Liver (tissue), 10 donors: ENCODE measurements at places on chromosomes 12 and 14. TPM values are rescaled to one million over a fixed set of nuclear protein-coding genes. Genes with fewer than 3 reads are reported as not detected.

DNA sequence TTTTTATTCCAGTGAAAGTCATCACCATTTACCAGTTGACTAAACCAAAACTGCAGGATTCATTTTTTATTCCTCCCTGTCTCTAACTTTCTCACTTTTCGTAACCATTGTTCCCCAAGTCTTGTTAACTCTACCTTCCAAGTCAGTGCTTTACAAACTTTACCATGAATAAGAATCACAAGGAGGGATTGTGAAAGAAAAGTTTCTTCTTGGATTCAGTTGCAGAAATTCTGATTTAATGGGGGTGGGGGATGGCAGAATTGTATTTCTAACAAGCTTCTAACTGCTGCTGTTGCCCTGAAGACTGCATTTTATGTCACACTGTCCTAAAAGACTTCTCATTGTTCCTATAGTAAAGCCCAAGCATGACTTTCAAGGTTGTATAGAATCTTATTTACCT, 5.0 kb upstream of the RAB21 start:
- no peak for DNase-seq

DNA sequence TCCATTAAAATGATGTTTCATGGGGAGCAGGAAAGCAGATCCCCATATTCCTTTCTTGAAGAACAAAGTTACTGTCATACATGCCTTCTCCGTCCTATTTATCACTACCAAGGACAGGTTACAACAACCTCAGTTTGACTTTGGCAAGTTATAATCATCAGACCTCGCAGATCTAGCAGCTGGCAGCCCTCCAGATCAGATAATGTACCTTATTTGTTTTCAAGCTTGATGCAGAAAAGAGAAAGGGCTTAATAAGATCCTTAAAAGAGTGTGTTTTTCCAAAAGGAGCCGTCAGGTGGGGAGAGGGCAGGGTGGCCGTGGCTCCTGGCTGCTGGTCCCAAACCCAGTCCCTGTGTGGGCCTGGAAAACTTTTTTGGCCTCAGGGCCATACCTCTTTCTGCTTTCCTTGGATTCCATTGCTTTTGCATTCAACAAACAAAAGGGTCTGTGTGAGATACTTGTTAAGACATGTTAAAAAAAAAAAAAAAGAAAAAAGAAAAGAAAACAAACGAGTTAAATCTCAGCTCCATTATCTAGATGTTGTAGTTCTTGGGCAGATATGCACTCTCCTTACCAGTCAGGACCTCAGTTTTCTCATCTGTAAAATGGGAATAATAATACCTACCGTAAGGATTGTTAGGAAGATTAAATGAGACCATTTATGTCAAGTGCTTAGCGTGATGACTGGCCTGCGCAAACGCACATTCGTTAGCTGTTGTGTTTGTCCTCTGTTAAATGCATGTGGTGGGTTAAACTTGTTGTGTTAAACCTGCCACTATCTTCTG, 64.6 kb downstream of the B4GALNT3 start:
- no peak for DNase-seq

- no peak for DNase-seq
Observed at GRCh38 chr12:12784911-12785814, at the start of gene APOLD1. Gene APOLD1, plus strand, starts transcription at chr12:12785659. Its CDS starts 33 bp downstream, at chr12:12785692.

Gene HOXC6
- polyA plus RNA-seq, result not detected

DNA sequence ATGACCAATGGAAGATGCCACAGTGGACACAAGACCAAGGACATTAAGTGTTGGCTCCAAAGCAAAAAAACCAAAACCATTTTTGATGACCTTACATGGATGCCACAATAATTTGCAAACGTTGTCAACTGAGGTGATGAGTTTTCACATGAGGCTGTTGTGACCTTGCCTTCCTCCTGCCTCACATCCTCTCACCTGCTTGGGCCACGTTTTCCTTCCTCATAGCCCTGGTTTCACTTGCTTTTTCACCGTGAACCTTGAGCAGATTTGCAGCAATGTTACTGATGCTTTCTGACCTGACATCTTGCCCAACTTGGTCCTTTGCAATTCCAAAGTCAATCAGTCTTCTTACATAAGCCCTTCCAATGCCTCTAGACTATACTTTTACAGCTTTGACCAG, 3.7 kb downstream of the KRT6B start:
- DNase-seq, result no peak
